Breast epithelium (tissue), 4 donors: ENCODE measurements at places on chromosomes 12 and 14. TPM values are rescaled to one million over a fixed set of nuclear protein-coding genes. Genes with fewer than 3 reads are reported as not detected.

DNA sequence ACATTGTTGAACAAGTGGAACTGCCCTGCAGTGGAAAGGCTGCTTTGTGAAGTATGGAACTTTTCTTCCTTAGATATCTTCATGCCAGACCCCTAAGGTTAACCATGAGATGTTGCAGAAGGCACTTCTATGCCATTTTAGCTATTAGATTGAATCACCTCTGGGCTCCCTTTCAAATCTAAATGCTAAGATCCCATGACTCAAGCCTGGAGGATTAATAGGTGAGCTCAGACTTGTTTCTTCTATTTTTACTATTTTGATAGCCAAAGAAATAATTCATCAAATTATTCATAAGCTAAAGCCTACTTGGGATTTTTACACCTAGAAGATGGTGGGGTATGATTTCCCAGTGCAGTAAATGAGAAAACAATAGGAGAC is 64.3 kb downstream of the DAD1 start:
- DNase-seq = no peak

- DNase-seq = no peak
These were observed 341.0 kb upstream of the E2F7 start for GRCh38 chr12:77406219-77406905.

MAP1LC3B2 gene
- 8.5 TPM for total RNA-seq

HAL gene
- total RNA-seq = 4.3 TPM

DNA sequence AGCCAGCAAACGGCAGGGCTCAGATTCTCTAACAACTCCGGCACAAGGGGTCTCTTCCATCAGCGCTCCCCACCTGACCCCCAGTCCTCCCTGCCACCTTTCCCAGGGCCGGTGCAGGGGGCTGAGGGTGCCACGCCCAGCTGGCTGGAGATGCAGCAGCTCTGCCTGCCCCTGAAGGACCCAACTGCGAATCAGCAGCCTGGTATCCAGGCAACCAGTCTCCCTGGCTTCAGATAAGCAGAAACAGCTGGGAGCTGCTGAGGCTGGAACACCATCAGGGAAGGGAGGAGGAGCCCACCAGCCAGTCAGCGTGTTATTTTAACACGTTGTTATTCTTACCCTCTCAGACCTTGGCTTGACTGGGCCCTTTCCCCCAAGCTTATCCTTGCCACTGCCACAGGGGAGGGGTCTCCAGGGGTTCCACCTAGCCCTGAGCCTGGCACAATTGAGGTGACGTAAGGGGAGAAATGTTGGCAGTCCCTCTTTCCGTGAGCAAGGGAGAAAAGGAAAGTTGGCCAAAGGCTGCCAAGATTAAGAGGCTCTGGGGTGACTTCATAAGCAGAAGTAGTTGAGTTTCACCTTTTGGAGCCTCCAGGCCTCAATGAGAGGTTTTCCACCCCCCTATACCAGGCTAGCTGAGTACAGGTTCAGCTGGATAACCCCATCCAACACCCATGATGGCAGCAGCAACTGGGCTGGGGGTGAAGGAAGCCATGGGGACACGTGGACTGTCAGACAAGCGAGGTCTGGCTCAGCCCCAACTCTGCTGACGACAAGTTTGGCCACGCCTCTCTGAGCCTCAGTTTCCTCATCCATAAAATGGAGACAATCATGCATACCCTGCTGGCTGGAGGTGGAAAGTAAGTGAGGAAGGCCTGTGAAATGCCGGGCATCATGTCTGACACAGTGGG is 91.1 kb downstream of the IRF2BPL start:
- no peak for DNase-seq

DNA sequence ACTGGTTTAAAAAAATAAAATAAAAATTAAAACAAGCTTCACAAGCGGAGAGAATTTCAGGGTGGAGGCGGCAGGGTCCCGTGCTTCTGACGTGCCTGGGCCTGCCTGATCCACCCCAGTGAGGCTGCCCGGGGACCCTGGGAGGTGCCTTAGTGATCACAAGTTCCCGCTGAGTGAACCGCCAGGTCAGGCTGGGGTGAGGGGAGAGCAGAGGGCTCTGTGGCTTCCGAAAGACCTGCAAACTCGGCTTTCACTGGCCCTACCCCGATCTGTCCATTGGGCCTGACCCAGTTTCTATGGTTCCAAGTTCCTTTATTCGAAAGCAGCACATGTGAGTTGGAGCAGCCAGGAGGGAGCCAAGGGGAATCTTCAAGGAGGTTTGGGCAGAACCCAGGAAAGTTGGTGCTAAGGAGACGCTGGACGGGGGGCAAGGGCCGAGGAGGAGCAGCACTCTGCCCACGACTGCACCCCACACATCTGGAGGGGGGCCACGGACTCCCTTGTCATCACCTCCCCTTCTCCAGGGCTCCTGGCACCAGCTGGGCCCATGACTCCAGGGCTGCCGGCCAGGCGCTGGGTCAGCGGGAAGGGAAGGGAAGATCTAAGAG is 12.9 kb downstream of the MMP14 start:
- DNase-seq = peak; percentile 50

GRCh38 chr14:79442786-79443185 is 768.5 kb downstream of the DIO2 start:
- no peak for DNase-seq

DNA sequence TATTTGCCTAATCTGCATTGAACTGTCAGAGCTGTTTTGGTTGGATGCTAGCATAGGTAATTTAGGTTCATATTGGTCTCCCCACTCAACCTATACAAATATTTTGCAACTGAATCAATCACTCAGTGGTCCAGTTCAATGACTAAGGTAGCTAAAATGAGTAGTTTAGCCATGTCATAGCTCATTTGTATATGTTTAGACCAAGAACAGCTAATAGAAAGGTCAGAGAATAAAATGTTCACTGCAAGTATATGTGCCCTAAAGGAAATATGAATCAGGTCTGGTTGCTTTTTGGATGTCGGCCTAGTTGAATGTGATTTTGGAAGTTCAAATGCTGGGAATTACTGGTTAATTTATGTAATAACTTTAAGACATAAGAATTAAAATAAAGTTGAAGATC is 883.9 kb downstream of the LRFN5 start:
- no peak for DNase-seq
